ENCODE measurements at places on chromosomes 4 and X.

GRCh38 chr4:2501034-2501594, 32.2 kb downstream of the RNF4 start:
- no peak for DNase-seq

DNA sequence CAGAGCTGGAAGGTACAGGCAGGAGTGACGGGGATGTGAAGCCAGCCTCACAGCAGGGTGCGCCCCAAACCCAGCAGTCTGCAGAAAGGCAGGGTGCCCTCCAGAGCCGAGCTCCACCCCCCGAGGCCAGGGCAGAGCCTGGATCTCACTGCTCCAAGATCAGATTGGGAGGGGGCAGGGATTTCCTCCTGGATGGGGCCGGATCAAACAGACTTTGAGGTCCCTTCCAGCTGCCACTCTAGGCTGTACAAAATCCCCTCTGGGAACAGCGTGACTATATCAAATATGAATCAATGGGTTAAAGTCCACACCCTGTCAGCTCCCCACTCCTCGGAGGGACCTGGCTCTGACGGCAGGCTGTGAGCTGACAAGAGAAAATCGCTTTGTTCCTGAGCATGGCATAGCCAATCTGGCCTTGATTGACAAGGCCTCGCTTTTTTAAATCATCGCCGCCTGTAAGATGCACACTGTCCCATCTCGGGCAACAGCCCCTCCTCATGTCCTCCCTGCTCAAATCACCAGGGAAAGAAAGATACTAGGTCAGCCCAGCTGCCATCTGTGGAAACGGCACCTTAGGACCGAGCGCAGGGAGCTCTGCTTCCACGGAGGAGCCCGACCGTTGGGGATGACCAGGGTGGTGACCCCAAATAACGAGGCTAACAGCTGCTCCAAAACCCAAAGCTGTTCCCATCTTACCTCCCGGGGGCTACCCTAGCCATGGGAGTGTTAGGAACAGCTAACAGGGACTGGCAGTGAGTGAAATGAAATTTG, 39.9 kb downstream of the PSAPL1 start:
- DNase-seq, result no peak

DNA sequence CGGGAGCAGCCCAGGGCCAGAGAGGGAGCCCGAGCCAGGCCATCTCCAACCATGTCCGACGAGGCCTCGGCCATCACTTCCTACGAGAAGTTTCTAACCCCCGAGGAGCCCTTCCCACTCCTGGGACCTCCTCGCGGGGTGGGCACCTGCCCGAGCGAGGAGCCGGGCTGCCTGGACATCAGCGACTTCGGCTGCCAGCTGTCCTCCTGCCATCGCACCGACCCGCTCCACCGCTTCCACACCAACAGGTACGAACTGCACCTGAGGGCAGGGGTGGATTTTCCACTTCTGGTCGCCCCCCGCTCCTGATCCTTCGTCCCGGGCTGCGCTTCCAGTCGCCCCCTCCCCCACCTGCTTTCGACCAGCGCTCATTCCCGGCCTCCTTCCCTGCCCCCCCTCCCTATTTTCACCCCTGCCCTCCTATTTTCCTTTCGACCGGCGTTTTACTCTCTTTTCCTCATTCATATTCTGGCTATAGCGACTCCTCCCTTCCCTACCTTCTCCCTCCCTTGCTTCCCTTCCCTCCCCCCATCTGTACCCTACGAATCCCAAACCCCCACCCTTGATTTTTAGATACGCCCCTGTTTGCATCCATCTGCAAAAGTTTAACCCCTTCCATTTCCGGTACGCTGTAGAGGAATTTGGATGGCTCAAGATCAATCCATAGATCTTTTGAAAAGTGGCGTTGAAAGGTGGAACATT, 633 bp downstream of the FAM199X start:
- no peak for DNase-seq

DNA sequence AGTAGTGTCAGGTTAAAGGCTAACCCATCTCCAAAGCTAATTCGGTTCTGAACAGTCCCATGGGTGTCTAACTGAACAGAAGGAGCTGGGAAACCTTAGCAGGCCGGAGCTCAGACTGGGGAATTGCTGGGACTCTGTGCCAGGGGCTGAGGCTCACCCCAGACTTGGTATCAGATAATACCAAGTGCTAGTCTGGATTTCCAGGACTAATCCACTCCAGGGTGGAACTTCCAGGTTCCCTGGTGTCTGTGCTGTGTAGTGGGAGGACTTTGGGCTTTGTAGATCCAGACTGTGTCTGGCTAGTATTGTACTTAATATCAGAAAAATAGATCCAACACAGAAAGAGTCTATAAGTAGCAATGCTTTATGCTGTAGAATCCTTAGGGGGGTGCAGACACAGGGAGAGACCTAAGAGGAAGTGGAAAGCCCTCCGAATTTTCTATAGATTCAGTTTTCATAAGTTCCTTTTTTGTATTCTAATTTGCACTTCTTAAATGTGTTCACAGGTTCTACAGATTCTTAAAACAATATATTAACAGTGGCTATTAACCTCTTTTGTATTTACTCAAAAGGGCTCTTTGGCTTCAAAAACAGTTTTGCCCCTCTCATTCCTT, 4.1 kb downstream of the ZNF827 start:
- no peak for DNase-seq

GRCh38 chr4:152050106-152050505, 289.3 kb upstream of the GATB start:
- DNase-seq, result no peak

DNA sequence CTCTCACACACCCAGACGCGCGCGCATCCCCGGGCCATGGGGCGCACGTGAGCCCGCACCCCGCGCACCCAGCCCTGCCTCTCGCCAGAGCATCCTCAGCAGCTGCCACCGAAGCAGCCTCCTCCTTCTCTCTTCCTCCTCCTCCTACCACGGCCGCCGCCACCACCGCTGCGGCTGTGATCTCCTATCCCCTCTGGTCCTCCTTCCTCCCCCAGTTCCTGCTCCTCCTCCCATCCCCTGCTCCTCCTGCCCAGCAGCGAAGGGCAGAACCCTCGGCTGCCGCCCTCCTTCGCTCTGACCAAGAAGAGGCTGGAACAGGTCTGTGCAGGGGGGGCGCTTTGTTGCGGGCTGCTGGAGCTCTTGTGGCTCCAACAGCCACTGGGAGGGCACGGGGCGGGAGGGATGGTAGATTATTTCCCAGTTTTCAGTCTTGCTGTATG, 148.7 kb upstream of the CHRDL1 start:
- DNase-seq, result no peak

DNA sequence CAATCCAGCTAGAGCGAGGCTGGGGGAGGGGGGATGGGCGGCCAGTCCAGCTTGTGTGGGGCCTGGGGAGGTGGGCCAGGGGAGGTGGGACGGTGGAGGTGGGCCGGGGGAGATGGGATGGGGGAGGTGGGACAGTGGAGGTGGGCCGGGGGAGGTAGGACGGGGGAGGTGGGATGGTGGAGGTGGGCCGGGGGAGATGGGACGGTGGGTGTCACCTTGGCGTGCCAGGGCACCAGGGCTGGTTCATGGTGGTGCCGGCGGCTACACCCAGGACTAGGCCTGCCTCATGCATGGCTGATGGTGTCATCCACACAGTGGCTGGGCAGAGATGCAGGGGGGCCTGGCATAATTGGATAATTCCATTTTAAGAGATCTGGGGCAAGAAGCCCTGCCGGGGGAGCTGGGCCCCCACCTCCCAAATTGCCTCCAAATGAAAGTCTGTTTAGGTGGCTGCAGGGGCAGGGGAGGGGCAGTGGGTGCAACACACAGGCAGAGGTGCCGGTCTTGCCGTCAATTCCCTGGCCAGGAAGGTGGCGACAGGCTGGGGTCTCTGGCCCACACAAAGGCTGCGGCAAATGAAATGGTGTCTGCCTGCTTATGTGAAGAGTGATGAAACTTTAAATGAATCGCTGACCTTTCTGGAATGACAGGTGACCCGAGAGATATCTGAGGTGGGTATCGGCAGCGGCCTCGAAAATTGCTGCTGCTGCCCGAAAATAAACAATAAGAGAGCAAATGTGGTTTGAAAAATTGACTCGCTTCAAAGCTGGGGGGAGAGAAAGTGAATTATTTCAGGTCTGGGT, 82.1 kb downstream of the FAM53A start:
- no peak for DNase-seq

GRCh38 chr4:183936047-183936446, 30.9 kb downstream of the STOX2 start:
- DNase-seq, result no peak
